ENCODE measurements at places on chromosomes 5 and 9. TPM values are rescaled to one million over a fixed set of nuclear protein-coding genes. Genes with fewer than 3 reads are reported as not detected.

CHMP5 gene
- 73.0 TPM for total RNA-seq

PIP5KL1 gene
- total RNA-seq = 4.9 TPM

AQP7 gene
- 15.0 TPM for total RNA-seq

ADGRV1 gene
- 31.9 TPM for total RNA-seq

FIBCD1 gene
- total RNA-seq = 6.0 TPM

SLCO6A1 gene
- total RNA-seq = not detected

NEURL1B gene
- 27.9 TPM for total RNA-seq

DNA sequence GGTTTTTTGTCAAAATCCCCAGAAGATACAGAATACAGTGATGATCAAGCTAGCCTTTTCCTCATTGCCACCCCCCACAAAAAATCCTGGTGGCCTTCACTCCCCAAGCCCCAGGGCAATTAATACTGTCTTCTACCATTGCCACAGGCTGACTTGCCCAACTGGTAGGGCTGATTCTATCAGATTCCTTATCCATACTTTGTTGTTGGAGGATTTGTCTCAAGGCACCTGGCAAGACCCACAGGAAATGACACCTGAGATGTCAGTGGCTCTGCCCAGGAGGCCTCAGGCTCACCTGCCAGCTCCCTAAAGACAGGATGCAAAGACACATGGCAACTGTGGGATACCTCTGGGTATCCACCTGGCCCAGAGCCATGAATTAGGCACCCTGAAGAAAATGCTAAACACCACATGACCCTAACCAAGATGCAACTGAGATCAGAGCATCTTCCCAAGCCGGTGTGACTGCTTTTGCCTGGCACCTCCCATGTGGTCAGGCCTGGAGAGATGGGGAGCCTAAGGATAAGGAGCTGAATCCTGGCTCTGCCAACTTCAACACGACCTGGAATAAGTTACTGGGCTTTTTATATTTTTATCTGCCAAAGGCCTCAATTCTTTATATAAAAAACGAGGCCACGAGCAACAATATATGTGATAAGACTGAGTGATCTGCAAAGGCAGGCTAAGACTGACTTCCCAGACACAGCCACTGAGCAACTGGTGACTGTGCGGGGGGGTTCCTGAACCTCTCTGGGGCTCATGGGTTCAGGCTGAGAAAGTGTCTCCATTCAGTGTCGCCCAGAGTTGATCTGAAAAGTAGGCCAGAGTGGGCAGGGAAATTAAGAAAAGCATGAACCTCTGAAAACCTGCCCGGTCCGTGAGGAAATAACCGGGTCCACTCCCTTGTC, 944 bp downstream of the ATOX1 start:
- DNase-seq = no peak

- DNase-seq = no peak
Measured at GRCh38 chr5:96972599-96973334, 36.9 kb downstream of the LNPEP start.

DNA sequence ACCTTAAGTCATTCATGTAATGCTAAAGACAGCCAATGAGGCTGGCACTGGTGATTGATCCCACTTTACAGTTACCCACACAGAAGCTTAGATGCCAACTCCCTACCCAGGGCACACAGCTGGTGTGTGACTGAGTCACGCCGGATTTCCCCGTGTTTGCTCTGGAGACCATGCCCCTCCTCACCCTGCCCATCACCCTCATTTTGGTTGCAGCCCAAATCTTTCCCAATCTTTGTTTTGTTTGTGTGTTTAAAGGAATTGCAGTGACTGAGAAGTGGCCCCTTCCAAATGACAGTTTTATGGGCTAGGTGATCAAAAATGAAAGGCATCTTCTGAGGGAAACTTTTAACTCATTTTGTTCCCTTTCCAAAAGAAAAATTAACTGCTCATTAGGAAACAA, 10.9 kb downstream of the FBXL7 start:
- no peak for DNase-seq

DNA sequence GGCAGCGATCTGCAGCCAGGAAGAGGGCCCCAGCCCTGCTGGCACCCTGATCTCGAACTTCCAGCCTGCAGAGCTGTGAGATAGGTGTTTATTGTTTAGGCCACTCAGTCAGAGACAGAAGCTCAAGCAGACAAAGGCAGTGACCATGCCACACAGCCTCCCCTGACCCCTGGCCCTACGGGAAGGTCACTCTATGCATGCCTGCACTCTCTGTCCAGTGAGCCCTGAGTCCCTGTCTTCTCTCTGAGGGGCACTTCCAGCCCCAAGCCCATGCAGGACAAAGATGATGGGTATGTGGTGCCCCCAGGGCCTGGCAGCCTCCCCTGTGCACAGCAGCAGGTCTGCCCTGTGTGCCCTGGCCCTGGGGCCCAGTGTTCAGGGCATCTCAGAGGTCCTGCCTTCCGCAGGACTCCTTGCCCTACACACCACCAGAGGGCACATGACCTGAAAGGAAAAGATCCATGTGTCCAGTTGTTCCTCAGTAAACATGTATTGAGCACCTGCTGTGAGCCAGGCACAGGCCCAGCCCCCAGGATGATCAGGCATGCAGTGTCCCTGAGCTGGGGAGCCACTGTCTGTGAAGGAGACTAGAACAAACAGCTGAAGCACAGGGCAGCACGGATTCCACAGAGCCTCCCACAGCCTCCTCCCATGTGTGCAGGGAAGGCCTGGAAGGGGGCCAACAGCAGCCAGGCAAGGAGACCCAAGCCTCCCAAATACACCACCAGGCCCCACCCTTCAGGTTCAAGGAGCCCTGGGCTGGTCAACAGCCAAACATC, 109.3 kb downstream of the ATPSCKMT start:
- DNase-seq = no peak

GRCh38 chr9:128102196-128102595, 25.3 kb downstream of the PTGES2 start:
- no peak for DNase-seq

GRCh38 chr9:122228568-122229484, at the start of gene LHX6:
Gene LHX6, minus strand, starts transcription at chr9:122228957. Its CDS starts 217 bp downstream, at chr9:122228740.
- no peak for DNase-seq

DNA sequence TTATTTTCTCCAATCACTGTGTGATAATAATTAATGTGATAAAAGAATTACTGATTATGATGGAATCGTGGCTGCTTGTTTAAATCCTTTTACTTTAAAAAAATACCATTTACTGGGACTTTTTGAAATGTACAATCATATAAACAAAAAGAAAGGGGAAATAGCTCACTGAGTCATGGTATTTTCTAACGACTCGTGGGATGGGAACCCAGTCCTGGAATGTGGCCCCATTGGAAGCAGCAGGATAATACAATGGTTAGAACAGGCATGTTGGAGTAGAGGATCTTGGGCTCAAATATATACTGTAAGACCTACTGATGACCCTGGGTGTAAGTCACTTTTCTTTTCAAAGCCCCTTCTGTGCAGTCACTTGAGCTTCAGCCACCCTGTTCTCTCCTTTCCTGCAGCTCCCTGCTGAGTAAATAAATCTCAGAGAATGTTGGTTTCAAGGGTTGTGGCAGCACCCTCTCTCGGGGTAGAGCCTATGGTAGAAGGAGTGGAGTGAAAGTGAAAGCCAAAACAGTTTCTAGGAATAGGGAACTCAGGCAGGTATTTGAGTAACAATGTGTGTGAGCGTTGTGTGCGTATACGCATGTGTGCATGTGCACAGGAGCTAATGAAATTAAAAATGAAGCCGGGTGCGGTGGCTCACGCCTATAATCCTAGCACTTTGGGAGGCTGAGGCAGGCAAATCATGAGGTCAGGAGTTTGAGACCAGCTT, 40.8 kb upstream of the LARP1 start:
- DNase-seq = peak; percentile 38

- no peak for DNase-seq
Measured at GRCh38 chr5:179901915-179902762, 5.6 kb downstream of the TBC1D9B start.

DNA sequence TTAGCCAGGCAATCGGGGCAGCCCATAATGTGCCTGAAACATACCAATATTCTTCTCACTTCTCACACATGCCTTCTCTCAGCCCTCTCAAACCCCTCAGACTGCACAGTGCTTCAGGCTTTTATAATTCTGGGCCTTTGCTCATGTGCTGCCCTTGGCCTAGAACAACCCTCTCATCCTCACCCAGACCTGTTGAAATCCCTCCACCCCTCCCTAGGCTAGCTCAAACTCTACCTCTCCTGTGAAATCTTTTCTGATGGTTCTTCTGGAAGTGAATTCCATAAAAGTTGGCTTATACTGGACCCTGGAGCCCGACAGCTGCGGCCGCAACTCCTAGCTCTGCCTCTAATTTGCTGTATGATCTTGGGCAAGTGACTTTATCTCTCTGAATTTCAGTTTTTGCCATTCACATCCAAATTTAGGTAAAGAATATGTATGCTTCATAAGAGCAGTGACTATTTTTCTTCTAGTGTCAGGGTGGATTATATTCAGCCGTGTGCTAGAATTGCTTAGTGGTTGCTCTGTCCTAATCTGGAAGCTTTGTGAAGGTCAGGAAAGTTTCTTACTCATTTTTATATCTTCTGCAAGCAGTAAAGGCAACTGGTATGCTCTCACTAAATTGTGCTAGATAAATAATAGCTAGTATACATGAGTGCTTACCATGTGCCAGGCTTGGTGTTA, 221.4 kb downstream of the MAPKAP1 start:
- DNase-seq = no peak

DNA sequence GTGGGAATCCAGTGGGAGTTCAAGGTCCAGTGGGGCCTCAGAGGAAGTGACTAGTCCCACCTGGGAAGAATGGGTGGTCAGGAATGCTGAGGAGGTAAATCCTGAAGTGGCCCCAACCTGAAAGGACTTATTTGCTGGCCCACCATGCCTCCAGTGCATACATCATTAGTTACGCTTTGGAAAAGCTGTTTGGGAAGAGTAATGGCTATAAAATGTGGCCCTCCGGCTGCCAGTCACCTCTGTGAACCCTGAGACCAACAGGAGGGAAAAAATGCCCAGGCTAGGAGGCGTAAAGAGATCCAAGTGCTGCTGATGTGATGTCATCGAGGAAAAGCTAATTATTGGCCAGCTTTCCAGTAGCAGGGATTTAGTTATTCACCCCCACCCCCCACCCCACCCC, 2.7 kb upstream of the SLC26A2 start:
- DNase-seq = no peak

GRCh38 chr5:138809391-138809790, 56.2 kb downstream of the CTNNA1 start:
- no peak for DNase-seq

DNA sequence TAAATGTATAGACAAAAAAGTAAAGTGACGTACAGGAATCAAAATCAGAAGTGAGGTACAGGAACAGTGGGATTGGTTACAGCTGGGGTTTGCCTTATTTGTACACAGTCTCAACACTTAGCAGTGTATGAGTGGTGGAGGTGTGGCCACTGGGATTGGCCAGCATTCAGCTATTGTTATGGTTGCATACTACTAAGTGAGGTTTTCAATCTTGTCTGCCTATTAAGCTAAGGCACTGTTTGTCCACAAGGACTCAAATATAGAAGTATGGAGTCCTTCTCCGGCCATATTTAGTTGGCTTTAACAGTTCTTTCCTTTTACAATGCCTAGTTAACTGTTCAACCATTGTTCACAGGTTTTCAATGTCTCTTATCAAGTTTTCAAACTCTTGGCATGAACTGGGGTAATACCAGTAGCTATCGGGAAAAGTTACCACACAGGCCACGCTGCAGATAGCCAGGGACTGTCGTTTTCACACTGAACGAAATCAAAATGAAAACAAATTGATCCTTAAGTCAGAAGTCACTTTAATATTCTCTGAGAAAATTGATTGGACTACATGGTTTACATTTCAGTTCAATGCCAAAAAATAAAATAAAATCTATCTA, 176.0 kb upstream of the FREM1 start:
- DNase-seq = peak; percentile 17

GRCh38 chr5:142222866-142223558, 101.8 kb downstream of the SPRY4 start:
- no peak for DNase-seq

GRCh38 chr5:65248896-65249295, 232.8 kb downstream of the ADAMTS6 start:
- no peak for DNase-seq

DNA sequence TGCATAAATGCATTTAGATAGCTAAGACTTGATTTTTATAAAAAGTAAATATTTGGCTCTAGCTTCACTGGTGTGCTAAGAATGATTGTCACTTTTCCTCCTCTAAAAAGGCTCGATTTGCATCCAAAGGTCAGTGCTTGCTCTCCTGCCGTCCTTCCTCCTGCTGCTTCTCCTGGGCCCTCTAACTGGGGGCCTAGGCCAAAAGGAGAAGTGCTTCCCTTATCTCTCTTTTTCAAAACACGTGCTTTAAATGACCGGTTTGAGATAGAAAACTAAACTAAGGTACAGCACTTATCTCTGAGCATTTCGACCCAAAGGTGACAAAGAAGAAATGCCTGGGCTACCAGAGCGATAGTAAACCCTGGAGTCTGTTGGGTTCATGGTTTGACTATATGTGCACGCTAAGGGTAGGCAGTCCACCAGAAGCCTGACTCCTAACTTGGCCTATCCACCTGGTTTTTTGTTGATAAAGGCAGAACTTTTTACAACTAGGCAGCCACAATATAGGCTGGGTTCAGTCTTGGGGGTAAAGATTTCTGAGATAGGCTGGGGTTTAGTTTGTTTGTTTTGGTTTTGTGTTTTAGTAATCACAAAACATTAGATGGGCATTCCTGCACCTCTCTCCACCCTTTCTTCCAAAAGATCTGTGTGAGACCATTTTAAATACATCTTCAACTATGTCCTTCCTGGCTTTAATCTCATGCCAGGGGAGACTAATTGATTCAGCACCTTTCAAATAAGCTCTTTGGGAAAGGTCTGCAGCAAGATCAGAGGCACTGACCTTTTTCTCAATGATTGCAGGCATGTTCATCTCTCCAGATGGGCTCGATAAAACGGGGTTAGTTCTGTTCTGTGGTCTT, 3.8 kb downstream of the NR2F1-AS1 start:
- DNase-seq = no peak

DNA sequence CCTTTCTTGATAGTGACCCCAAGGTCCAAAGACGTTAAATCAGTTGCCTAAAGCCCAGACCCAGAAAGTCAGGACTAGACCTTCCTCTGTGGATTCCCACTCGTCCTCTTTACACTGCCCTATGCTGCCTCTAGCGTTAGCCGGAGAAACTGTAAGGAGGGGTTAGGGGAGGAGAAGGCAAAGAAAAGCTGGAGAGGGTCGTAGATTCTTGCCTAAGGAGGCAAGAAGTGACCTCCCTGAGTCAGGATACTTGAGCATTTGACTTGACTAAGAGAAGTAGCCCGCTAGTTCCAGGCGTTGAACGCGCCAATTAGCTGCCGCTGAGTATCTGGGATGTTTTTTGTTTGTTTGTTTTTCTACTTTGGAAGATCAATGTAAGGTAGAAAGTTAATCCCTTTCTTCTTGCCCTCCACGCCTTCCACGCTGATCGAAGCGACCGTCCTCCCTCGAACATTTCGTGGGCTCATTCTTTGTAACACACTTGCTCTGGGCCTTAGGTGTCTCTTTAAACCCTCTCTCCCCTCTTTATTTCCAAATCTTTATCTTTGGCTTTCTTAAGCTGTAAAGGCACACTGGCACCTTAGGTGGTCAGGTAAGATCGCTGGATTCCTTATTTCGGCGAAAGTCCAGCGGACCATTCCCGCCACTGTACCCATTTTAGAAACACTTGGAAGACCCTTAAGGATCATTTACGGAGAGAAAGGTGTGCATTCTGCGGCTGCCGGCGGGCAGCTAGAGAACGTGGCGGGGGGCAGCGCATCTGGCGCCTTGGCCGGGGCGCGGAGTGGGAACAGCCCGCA, 5.1 kb upstream of the RGMB start:
- DNase-seq = peak; percentile 14

GRCh38 chr9:114930056-114930812, at the start of gene TNFSF8:
Gene TNFSF8, minus strand, starts transcription at chr9:114930591. Its CDS starts 288 bp downstream, at chr9:114930303.
- DNase-seq = peak; percentile 68
